ENCODE measurements at places on chromosomes 2 and 18.

GRCh38 chr2:72920318-72921087, 3.2 kb downstream of the EMX1 start:
- DNase-seq = no peak

DNA sequence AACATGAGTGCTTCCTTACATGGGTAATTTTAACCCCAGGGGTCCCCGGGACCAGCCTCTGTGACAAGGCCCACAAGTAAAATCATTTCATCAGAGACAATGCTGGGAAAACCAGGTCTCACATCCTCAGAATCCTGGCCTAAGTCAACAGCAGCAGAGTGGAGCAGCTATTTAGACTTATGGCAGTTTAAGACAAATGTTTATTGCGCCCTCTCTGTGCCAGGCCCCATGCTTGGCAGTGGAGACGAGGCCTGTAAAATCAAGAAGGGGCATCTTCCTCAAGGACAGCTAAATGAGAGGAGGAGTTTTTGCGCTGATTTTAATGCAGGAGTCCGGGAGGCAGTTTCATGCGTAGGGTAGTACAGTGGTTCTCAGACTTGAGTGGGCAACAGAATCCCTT, 56.0 kb upstream of the ACAA2 start:
- no peak for DNase-seq

DNA sequence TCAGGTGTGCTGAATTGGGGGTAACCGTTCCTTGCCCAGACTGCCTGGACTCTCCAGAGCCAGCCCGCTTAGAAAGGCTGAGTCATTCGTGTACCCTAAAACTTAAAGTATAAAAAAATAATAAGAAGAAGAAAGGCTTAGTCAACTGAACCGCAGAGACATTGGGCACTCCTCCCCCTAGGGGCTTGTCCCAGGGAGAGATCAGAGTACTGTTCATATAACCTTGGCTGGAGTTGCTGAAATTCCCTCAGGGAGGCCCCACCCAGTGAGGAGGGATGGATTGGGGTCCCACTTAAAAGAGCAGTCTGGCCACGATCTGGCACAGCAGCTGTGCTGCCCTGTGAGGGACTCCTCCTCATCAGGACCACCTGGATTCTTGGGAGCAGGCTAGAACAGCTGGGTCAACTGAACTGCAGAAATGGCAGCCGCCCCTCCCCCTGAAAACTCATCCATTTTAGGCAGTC, 37.2 kb downstream of the ANKRD12 start:
- no peak for DNase-seq

DNA sequence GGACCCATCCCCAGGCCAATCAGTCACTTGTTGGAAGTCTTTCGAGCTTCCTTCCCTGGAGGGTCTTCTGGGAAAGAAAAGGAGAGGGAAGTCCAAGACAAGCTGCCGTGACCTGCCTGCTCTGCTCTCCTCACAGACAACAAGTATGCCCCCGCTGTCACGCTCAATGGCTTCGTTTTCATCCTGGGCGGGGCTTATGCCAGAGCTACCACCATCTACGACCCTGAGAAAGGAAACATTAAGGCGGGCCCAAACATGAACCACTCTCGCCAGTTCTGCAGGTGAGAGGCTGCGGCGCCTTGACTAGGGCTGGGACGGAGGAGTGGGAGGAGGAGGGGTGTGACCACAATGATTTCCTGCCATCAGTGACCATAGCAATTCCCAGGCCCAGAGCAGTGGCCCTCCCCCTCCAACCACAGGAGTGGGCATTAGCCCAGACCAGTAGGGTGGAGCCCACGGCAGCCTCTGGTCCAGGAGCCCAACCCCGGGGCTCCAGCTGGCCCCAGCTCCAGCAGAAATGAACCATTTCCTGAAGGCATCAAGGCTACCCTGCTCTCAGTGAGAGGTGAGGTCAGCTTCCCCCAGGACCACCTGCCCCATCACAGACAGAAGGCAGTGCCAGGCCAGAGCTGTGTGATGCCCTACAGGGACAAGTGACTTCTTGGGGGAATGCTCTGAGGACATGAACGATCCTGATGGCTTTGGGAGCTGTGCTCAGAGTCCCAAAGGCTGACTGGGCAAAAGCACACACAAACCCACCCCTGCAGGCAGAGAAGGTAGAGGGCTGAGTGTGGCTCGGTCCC, 223.1 kb downstream of the ATAD2B start:
- DNase-seq = no peak

DNA sequence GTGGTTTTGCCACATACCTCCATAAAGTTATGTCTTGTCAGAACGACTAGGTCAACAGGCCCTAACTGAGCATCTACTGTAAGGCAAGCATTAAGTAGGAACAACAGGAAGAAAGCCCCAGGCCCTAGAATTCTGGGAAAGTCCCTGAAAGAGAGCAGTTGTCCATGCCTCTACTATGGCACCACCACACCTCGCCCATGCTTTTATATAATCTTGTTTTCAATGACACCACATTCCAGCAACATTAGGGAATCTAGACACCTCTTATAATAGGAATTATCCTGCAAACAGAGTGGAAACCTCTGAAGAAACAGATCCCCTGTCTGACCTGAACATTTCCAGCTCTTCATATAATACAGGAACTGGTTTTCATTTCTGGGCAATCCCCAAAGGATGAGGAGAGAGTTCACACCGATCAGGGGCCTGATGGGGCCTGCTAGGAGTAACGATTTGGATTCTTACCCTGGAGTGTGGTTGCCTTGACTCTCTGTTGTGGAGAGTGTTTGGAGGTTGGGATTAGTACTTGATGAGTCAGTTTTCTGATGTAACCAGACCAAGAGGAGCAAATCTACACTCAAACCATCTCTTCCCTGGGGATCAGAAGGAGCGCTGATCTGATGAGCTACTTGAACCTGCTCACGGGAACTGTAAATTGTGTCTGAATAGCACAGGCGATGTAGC, 31.9 kb upstream of the CEP68 start:
- DNase-seq = no peak

DNA sequence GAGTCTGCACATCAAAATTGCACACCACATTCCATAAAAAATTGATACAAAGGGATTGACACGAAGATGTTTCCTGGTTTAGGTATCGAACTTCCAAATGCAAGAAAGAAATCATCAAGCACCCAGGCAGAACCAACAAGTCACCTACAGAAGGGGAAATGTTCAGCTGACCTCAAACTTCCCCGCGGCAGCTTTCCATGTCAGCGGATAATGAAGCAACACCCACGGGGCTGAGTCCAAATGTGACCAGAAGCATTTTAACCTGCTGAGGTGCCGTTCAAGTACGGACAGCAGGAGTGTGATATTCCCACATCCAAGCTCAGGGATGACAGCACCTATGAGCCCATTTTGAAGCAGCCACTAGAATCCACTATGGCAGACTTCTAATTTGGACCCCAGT, 124.9 kb downstream of the GALNT14 start:
- DNase-seq = no peak

All from activated gamma-delta T cell treated with Interleukin-2 at 50 U/mL for 16 hours (primary cell).